Activated naive CD8-positive, alpha-beta T cell treated with anti-CD3 and anti-CD28 coated beads, Interleukin-2, amount 10 ng/mL, durations not matched to agents 7 days and 5 days (primary cell): ENCODE measurements at places on chromosomes 6 and 20. TPM values are rescaled to one million over a fixed set of nuclear protein-coding genes. Genes with fewer than 3 reads are reported as not detected.

The LTB gene
- total RNA-seq: 426 TPM

DNA sequence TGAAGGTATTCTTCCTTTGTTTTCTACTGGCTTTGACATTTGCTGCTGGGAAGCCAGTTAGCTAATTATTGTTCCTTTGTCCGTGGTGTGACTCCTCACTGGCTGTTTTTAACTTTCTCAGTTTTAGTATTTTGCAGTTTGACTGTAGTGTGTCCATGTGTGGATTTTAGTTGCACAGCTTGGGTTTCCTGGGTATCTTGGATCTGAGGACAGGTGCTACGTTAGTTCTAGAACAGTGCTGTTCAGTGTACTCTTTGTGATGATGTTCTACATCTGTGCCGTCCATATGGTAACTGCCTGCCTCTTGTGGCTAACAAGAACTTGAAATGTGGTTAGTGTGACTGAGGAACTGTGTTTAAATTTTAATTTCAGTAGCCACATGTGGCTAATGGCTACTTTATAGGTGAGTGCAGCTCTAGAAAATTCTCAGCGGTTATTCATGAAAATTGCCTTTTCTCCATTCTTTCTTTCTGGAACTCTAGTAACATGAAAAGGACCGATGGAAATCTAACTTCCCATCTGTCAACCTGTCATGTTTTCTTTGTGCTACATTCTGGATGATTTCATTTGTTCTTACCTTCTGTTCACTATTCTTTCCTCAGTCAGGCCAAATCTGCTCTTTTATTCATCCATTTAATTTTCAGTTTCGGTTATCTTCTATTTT is 7.4 kb downstream of the SNX9 start:
- no peak for DNase-seq
- H3K36me3 ChIP-seq: peaks cover 29% of the 10 kb centered on the region
- H3K27ac ChIP-seq: no peak overlapping the region
- H3K4me1 ChIP-seq: peaks cover 42% of the 10 kb centered on the region

DNA sequence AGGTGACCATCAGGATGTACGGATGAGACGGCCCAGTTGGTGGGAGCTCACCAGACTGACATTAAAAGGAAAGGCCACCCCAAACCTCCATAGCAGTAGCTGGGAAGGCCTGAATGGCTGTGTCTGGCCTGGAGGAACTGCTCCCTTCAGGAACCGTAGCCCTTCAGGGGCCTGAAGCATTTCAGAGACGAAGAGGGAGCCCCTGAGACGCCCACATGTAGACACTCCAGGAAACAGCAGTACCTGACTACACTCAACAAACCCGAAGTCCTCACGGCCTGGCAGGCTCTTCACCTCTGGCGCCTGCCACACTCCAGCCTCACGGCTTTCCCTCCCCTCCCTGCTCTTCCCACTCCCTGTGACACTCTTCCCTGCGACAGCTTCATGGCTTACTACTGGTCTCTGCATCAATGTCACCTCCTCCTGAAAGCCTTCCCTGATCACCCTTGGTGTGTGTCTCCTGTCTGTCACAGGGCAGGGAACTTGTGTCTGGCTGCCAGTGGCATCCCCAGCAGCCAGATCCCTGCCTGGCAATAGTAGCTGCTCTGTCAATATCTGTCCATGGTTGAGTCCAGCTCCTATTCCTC is 14.6 kb upstream of the STX16 start:
- H3K27ac ChIP-seq: no peak overlapping the region
- peaks cover 13% of the 10 kb centered on the region for H3K27me3 ChIP-seq
- H3K4me1 ChIP-seq: peaks cover 8% of the 10 kb centered on the region
- no peak overlapping the region for H3K4me3 ChIP-seq
- DNase-seq: peak; percentile 24
- H3K36me3 ChIP-seq: no peaks in the 10 kb centered on the region

DNA sequence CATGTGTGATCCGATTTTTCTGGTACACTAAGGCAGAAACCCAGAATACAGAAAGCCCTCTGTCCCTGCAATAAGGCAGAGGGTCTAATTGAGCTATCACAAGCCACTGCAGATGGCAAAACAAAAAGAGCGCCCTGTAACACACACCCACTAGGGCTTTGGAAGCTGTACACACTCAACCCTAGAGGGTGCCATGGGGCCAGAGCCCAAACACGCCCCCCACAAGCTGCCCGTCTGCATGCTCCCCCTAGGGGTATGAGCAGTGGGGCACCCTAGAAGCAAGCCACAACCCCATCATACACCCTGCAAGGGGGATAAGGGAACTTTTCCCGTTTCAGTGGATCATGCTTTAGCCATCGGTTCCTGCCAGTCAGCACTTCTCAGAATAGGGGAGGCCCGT is 62.2 kb upstream of the PDE10A start:
- DNase-seq: no peak
- H3K36me3 ChIP-seq: no peaks in the 10 kb centered on the region
- H3K4me3 ChIP-seq: no peak overlapping the region
- H3K4me1 ChIP-seq: no peaks in the 10 kb centered on the region
- no peak overlapping the region for H3K27ac ChIP-seq

The HLA-DOB gene
- total RNA-seq: 2.4 TPM

GRCh38 chr6:117270055-117270842 is 4.9 kb downstream of the VGLL2 start:
- H3K27ac ChIP-seq: no peak overlapping the region
- H3K36me3 ChIP-seq: no peaks in the 10 kb centered on the region
- H3K4me3 ChIP-seq: peak overlapping the region; percentile 16
- DNase-seq: peak; percentile 38
- H3K27me3 ChIP-seq: peaks cover 90% of the 10 kb centered on the region

- no peak overlapping the region for H3K4me3 ChIP-seq
- H3K27me3 ChIP-seq: no peaks in the 10 kb centered on the region
- H3K4me1 ChIP-seq: no peaks in the 10 kb centered on the region
- H3K36me3 ChIP-seq: no peaks in the 10 kb centered on the region
These were observed 226.3 kb downstream of the TAF4 start for GRCh38 chr20:61839223-61839911.

GRCh38 chr6:52505726-52506409 is 71.0 kb downstream of the TRAM2 start:
- no peak overlapping the region for H3K4me3 ChIP-seq
- no peak for DNase-seq
- H3K4me1 ChIP-seq: no peaks in the 10 kb centered on the region
- H3K36me3 ChIP-seq: no peaks in the 10 kb centered on the region

DNA sequence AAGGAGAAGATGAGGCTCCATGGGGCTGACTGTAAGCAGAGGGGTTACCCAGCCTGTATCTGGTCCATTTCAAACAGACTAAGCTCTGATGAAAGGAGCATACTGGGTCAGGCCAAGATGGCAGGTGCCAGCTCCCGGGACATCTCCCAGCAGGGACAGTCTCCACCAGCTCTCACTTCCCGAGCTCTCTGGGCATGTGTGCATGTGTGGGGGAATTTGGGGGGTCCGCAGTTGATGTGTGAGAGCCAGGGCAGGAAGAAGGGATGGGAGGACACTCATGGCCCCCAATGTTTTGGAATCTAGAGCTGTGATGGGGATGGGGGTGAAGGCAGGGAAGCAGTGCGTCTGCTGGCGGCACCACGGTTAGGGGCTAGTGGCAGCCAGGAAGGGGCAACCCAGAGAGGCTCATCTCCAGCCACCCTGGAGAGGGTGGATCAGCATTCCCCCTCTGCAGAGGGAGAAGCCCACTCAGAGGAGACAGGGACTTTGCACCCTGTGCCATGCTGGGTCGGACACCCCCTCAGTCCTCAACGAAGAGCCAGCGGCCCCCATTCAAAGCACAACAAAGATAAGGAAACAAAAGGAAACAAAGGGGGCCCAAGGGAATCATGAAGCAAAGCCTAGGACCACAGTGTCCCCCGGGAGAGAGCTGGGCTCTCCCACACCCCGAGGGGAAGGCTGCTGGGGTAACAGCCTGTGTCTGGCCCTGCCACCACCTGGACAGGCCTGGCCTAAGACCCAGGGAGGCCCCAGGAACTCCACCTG is 52.4 kb downstream of the DSTN start:
- no peak overlapping the region for H3K27ac ChIP-seq
- H3K4me3 ChIP-seq: no peak overlapping the region
- H3K4me1 ChIP-seq: no peaks in the 10 kb centered on the region

DNA sequence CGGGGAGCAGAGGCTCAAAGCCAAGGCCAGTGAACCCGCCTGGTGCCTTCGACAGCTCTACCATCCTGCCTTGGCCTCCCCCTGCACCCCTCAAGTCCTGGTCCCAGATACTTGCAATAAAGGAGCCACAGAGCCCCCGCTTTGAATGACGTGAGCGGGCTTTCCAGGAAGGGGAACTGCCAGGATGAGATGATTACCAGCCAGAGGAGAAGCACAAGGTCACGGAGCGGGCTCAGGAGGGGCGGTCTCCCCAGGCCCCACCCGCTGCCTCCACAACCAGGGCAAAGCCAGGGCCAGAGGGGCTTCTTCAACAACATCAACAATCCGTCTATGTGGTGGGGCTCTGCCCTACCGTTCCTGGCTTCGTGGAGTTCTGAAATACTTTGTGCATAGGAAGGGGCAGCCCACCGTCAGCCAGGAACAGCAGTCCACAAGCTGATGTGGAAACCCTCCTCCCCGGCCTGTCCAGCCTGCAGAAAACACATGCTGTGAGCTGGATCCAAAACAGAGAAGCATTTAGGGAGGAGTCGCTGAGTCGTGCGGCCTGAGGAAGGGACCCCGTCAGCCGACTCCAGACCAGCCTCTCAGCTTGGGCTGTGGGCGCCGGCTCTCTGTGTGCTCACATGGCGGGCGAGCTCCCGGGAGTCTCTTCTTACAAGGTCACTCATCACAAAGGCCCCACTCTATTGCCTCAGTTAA is 392.5 kb downstream of the CDH4 start:
- H3K4me1 ChIP-seq: no peaks in the 10 kb centered on the region
- H3K36me3 ChIP-seq: no peaks in the 10 kb centered on the region
- no peak overlapping the region for H3K27ac ChIP-seq
- DNase-seq: no peak
- H3K27me3 ChIP-seq: peaks cover 1% of the 10 kb centered on the region

- no peak for DNase-seq
These were observed 7.9 kb upstream of the GMNN start for GRCh38 chr6:24766680-24767462.

GRCh38 chr20:61090541-61090940 is 161.5 kb upstream of the CDH4 start:
- no peak overlapping the region for H3K27ac ChIP-seq
- no peaks in the 10 kb centered on the region for H3K27me3 ChIP-seq
- H3K4me1 ChIP-seq: no peaks in the 10 kb centered on the region
- DNase-seq: no peak
- H3K36me3 ChIP-seq: no peaks in the 10 kb centered on the region

The PHACTR1 gene
- total RNA-seq: 0.79 TPM

DNA sequence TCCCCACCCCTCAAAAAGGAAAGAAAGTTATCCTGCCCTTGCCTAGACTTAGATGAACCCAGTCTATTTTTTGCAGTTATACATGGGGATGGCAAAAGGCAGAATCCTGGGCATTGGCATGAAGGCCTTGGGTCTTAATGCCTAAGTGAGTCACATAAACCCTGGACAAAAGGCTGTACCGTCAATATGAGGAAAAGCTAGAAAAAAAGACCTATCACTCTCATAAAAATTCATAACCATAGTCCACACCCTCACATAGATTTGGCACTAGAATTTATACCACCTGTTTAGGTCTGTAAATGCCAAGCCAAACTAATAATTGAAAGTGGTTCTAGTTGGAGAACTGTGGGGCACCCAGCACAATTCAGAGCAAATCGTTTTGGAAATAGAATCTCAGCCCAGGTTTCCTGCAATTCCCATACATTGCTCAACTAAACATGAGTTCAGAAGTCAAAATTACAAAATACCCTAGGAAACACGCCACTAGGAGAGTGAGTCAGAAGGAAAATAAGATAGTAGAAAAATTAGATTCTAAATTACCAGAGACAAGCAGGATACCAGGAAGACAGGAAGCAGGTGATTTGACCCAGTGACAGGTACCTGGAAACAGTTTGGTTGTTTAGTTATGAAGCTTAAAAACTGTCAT is 70.4 kb upstream of the FUCA2 start:
- H3K27me3 ChIP-seq: peaks cover 6% of the 10 kb centered on the region
- DNase-seq: no peak
- H3K4me1 ChIP-seq: peaks cover 8% of the 10 kb centered on the region
- no peak overlapping the region for H3K27ac ChIP-seq
- H3K36me3 ChIP-seq: peaks cover 3% of the 10 kb centered on the region
- H3K4me3 ChIP-seq: peak overlapping the region; percentile 1

DNA sequence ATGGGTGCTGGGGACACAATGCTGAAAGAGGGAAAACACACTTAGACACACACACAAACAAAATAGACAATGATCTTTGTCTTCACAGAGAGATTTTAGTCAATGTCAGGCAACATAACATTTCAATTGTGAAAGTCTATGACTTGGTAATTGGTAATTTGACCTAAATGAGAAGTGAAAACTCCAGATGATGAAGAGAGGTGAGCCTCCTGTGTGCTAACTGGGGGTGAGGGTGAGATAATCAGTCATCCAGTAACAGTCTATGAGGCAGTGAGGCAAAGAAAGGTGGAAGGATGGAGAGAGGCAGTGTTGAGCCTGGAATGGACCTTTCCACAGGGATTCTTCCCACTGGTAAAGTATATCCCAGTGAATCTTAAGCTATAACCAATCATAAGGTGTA is 744.2 kb downstream of the MAFB start:
- DNase-seq: no peak
- no peaks in the 10 kb centered on the region for H3K36me3 ChIP-seq
- H3K4me1 ChIP-seq: no peaks in the 10 kb centered on the region
- H3K27ac ChIP-seq: no peak overlapping the region
- no peaks in the 10 kb centered on the region for H3K27me3 ChIP-seq

DNA sequence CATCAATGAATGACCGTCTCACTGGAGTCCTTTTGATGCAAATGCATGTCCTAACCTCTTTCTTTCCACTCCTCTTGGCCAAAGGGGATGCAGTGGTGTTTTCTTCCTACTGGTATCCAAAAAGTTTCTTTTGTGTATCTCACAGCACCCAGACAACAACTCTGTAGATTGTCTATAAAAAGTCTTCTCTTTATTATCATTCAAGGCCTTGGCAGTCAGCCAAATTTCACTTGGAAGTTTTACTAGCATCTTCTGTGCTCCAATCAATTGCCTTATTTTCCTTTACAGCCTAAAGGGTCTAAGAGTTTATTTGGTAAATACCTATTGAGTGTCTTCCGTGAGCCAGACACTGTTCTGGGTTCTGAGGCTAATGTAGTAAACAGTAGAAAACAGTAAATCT is 150.2 kb upstream of the RNF217 start:
- H3K27ac ChIP-seq: no peak overlapping the region
- no peaks in the 10 kb centered on the region for H3K4me1 ChIP-seq
- H3K36me3 ChIP-seq: no peaks in the 10 kb centered on the region
- peaks cover 2% of the 10 kb centered on the region for H3K27me3 ChIP-seq
